RWPE2 (cell line): ENCODE measurements at places on chromosomes 7 and 10.

- no peak for DNase-seq
These were observed 321.8 kb upstream of the SMIM30 start for GRCh38 chr7:113440173-113440572.

DNA sequence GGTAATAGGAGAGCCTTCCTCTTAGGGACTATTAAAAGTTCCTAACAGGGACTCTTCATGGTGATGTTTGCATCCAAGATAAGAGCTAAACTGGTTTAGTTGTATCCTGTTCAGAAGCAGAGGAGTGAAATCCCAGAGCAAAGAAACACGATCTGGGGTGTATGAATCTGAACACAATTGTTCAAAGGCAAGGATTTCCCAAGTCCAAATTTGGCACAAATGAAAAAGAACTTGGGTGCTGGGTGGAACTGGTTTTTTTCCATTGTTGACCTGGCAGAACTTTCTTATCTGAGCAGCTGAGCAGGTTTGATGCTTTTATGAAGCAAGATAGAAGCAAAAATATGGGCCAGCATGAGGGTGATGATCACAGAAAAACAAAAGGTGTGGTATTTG lies 6.0 kb downstream of the AGFG2 start:
- DNase-seq, result no peak

DNA sequence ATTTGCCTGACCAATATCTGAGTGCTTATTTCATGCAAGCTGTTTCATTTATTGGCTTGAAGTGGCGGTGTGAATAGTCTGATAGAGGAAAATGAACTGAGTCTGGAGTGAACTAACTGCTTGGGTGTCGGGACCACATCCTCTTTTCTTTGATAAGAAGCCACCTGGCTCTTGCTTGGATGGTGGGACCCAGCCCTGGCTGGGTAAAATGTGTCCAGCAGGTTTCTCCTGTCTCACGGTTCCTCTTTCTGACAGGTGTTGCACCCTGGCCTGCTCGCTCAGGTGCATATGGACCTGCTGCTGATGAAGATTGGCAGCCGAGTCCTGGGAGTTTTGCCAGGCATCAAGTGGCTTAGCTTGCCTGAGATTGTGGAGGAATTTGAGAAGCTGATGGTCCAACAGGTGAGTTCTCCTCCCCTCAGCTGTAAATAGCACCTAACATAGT lies 1.6 kb downstream of the ADCK2 start:
- DNase-seq, result no peak

DNA sequence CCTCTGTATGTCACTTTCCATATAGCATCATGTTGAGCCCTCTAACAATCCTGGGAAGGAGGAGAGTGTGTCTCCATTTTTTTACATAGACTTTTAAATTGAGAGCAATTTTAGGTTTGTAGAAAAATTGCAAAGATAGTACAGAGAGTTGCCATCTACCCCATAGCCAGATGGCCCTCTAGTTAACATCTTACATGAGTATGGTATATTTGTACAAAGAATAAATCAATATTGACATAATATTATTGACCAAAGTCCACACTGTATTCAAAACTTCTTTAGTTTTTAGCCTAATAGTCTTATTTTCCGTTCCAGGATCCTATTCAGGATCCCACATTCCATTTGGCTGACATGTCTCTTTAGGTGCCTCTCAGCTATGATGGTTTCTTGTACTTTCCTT lies 274.6 kb upstream of the PLPP4 start:
- DNase-seq, result no peak

GRCh38 chr10:6070660-6071059 lies 8.5 kb upstream of the IL2RA start:
- no peak for DNase-seq

GRCh38 chr7:130473289-130473688 lies 18.6 kb upstream of the MEST start:
- no peak for DNase-seq

DNA sequence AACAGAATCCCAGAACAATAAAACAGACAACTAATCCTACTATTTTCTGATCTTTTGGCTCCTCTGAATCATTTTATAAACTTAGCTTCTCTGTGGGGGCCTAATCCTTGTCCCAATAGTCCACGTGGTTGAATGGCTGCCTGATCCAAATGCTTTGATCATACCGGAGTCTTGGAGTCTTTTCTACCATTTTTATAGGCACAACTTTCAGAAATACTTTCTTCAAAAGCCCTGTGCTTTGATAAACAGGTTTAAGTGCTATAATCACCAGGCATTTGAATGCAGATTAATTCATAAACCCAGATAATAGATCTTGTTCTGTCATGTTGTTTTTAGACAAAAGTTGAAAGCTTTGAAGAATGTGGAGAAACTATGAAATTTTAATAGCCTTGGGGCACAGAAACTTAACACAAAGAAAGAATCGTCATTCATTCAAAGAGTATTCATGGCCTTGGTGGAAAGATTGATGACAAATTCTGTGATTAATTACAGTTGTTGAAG lies 163.7 kb downstream of the AHR start:
- DNase-seq, result no peak

- DNase-seq, result no peak
These were observed 121.7 kb upstream of the CSTF2T start for GRCh38 chr10:51821045-51821444.

DNA sequence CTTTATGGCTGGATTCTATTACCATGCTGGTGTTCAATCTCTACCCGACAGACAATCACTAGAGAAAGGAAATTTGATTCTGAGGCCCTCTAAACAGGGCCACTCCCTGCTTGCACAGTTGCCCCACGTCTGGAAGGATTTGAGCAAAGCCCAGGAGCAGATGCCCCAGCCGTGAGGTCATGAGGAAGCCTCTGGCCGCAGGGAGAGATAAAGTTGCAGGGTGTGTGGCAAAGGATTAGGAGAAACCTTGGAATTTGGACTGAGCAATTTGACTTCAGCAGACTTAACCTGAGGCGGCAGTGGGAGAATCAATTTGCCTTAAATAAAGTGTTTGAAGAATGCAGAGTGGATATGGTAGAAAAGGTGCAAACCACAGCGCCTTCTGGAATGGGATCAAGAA lies 40.2 kb upstream of the KLF6 start:
- DNase-seq, result peak; percentile 91
